ENCODE measurements at places on chromosomes 12 and 14.

DNA sequence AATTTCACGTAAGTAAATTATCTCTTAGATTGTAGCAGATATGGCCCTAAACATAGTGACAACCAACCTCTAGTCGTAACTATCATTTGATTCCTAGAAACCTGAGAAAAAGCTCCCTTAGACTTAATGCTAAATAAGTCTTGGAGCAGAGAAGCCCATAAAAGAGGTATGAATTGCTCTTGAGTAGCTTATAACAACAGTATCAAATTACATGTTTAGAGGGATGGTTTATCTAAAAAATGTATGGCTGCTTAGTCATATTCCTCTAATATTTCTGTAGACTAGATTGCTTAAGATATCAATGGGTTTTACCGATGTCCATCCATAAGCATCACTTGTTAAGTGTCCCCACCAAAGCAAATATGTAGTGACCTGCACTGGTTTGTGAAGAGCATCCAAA, 259.7 kb downstream of the NELL2 start:
- DNase-seq: no peak

GRCh38 chr12:62712681-62713573, 222.0 kb downstream of the PPM1H start:
- no peak for DNase-seq

DNA sequence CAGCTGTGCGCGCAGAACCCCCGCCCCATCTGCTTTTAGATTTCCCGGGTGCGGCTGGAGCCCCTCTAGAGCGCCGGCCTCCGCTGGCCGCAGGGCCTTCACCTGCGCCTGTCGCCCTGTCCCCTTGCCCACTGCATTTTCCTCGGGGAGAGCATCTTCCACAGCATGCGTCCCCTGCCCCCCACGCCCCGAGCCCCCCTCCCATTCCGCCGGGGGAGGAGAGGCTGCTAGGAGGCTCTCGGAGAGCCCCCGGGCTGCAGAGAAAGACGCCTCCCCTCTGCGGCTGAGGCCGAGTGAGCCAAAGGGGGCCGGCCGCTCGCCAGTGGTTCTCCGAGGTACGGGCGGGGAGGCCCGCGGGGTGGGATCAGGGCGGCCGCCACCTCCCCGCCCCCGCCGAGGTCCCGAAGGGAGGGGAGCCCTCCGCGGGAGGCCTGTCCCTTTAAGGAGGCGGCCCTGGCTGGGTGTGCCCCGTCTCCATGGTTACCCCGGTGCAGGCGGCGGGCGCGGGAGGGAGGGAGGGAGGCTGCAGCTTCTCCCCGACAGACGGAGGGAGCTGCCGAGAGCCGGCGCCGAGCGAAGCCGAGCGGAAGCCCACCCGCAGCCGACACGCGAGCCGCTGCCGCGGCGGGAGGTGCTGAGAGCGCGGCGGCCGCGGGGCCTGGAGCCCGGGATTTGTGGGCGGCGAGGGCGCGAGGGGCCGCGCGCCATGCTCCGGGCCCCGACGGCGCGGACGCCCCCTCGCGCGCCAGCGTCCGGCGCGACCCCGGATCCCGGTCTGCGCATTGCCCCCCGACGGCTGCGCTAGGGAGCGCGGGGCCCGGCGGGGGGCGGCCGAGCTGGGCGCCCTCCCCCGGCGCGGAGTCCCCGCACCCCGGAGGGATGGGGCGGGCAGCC, at the start of gene KCNH3:
KCNH3 (plus strand) TSS at position 521 of the 894 bp plus-strand sequence. CDS start 387 bp downstream, outside the sequence.
- DNase-seq: no peak

- DNase-seq: no peak
Observed at GRCh38 chr12:67601126-67601525, 47.4 kb upstream of the DYRK2 start.

DNA sequence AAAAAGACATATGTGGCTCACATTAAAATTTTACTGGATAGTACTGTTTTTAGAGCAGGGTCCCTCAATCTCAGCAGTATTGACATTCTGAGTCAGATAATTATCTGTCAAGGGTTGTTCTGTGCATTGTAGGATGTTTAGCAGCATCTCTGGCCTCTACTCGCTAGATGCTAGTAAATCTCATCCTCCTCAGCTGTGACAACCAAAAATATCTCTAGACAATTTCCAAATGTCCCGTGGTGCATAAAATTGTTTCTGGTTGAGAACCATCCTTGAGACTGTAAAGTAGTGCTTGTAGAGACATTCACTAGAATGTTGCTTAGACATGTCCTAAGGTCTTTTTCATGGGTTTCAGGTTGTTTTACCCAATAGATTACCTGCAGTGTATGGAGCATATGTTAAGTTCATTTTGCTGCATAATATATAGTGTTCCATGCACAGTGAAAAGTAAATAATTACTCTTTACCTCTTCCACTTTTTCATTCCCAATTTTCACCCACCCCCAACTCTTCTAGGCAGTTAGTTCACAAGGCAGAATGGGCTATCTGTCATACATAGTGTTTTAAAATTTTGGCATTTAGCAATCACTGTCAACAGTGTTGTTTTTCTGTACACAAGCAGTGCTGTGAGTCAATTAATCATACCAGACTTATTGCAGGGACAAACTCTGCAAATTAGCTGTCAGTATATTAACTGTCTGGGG, 200.2 kb upstream of the SLC38A2 start:
- DNase-seq: no peak

- no peak for DNase-seq
Observed at GRCh38 chr12:52682938-52683574, 2.8 kb upstream of the KRT1 start.

DNA sequence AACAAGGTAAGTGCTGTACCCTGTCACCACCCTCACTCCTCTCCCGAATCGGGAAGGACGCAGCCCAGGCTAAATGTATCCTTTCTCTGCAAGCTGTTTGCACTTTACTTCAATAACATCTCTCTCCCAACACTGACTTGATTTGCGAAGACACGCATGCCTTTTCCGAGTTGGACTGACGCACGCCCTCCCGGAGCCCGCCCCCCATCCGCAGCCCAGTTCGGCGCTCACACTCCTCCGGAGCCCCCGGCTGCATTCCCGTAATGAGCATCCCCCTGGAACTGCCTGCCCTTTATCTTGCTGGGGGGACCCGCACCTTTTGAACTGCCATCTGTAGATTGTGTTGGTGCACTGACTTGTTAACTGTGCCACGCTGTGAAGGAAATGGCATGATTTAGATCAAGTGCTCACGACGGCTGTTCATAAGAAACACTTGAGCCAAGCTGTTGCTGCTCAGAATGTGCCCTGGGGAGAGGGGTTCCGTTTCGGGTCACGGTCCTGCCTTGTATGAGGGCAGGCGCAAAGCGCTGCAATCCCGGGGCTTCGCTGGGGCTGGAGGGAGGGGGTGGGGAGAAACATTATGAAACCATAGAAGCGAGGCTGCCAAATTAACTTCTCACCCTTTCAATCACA, 176.6 kb upstream of the CDKN3 start:
- DNase-seq: no peak

DNA sequence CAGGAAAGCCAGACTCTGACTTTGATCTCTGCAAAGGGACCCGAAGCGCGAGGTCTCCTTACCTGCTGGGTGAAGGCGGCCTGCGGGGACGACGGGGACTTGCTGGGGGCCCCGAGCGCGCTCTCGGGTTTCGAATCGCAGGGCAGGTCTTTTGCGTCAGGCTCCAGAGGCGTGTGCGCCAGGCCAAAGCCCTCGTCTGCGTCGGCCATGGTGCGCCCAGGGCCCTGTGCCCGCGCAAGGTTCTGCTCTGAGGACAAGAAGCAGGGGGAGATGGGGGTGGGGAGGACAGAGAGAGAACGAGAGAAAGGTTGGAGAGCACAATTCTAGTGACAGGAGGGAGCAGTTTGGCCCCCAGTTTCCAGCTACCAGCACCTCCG, 2.3 kb downstream of the TBX5 start:
- no peak for DNase-seq

DNA sequence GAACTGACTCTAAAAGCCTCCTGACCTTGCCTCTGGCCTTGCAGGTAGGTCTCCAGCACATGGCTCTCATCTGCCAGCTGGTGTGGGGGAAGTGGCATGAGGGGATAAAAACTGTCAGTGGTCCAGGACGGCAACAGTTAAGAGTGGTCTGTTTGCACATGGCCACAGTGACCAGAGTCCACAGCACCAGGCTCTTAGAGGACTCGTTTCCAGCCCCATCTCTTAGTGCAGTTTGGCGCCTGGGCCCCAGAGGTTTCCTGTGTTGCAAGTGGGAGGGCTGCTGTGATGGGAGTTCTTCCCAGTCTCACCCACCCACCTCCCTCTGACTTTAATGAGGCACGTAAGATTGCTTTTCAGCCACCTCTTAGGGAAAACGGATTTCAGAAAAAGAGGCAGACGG, 37.0 kb downstream of the APPL2 start:
- no peak for DNase-seq

GRCh38 chr14:90398315-90398839, 1.5 kb downstream of the CALM1 start:
- no peak for DNase-seq

DNA sequence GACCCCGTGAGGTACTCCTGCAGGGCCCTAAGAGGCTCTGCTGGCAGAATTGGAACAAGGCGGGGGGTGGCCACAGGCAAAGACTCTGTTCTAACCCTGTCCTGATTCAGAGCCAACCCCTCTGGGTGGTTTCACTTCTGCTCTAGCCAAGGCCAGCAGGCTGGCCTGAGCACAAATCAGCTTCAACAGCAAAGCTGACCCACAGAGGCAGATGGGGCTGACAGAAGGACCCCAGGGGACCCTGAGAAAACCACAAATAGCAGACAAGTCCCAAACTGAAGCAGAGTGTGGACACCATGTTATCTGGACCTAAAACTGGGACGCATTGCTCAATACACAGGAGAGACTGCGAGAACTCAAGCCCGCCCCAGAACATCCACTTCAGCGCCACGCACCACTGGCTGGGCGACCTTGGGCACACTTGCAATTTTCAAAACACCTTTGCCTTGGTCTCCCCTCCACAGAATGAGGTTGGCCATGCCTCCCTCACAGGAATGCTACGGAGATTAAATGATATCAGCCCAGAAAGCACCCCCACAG, 76.4 kb upstream of the DICER1 start:
- no peak for DNase-seq

DNA sequence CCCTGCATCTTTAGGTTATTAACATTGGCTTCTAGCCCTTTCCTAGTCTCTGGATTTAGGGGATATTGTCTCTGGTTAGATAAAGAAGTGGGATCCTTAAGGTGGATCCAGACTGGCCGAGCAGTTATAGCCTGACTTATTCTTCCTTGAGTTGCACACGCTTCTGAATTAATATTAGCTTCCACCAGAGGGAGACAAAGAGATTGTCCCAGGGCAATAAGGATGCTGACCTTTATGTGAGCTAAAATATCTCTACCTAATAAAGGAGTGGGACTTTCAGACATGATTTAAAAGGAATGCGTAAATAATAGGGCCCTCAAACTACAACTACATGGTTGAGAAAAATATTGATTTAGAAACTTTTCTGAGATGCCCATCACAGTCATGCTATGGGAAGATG, 139.7 kb downstream of the SLCO1B3 start:
- peak; percentile 28 for DNase-seq

GRCh38 chr12:119940897-119941296, 48.1 kb upstream of the BICDL1 start:
- DNase-seq: peak; percentile 91

DNA sequence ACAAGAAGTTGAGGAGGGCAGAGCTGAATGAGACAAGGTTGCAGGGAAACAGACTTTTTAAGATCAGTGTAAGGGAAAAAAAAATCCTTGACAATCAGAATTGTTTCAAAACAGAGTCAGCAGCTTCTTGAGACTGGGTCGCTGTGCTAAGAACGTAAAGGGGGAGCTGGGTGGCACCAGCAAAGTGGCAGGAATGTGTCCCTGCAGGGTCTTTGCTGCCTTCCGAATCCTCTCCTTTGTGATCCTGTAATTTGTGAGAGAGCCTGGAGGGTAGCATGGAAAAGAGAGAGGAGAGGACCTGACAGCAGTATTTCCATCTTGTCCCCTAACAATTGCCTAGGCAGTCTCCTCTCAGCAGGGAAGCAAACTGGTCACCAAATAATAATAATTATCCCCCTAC, 472.8 kb downstream of the RGS6 start:
- no peak for DNase-seq

GRCh38 chr12:16881986-16882570, 276.1 kb upstream of the LMO3 start:
- DNase-seq: no peak

GRCh38 chr14:71261206-71261605, 353.9 kb downstream of the PCNX1 start:
- DNase-seq: no peak

- DNase-seq: no peak
Observed at GRCh38 chr12:75455839-75456238, 24.7 kb upstream of the GLIPR1 start.

GRCh38 chr12:16515666-16516065, 90.3 kb downstream of the LMO3 start:
- DNase-seq: no peak

DNA sequence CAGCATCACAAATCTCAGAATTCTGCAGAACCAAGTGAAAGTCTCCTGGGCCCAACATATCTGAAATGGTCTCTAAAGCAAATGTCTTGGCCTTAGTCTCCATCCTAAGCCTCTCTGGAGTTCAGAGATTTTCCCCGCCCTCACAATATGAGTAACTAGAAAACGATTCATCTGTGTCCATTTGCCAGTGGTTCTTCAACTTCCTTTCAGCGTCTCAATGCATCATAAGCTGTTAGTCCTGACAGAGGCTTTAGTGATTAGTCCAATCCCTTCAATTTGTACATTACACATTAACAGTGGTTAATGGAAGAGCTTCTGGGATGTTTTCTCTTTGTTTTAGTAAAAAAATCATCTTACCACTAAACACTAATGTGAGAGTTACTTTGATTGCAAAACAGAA, 17.4 kb downstream of the NPC2 start:
- peak; percentile 58 for DNase-seq

GRCh38 chr12:50925342-50925651, 27.0 kb upstream of the HIGD1C start:
- no peak for DNase-seq

GRCh38 chr14:22540811-22541360, 48.1 kb downstream of the DAD1 start:
- no peak for DNase-seq

DNA sequence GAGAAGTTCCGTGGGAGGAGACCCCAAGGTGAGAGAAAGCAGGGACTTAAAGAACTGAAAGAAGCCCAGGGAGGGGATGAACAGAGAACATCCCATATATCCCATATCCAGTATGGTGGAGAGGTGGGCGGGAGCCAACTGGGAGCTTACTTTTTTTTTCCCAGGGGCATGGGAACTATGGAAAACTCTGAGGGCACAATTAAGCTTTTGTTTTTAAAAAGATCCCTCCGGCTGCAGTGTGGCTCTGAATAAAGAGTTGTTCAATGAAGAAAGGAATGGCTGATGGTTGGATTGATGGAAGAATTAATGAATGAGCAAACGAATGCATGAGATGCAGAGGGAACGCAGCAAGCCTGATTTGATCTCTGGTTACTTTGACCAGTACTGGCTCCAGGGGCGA, 12.6 kb downstream of the NTF3 start:
- DNase-seq: no peak

DNA sequence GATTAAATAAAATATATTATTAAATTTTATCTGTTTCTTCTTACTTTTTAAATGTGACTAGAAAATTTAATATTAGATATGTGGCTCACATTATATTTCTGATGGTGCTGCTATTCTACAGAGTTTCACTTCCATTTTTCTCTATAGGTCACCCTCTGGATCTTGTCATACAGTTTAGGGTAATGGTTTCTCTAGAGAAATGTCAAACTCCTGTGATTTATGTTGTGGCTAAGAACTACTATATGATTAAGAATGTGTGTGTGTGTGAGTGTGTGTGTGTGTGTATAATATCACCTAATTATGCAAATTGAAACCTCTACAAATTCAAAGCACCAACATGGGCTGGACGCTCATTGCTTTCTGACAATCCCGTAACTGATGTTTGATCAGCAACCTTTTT, 325.9 kb downstream of the ADAMTS20 start:
- no peak for DNase-seq

- no peak for DNase-seq
Observed at GRCh38 chr12:82833481-82833880, 146.8 kb downstream of the TMTC2 start.

Data from kidney glomerular epithelial cell (primary cell).